ENCODE measurements at places on chromosomes 6 and 20. TPM values are rescaled to one million over a fixed set of nuclear protein-coding genes. Genes with fewer than 3 reads are reported as not detected.
A peak's percentile ranks its signal among the peaks of the same experiment; 100 is the strongest.

RFX6 gene
- polyA plus RNA-seq: not detected

DNA sequence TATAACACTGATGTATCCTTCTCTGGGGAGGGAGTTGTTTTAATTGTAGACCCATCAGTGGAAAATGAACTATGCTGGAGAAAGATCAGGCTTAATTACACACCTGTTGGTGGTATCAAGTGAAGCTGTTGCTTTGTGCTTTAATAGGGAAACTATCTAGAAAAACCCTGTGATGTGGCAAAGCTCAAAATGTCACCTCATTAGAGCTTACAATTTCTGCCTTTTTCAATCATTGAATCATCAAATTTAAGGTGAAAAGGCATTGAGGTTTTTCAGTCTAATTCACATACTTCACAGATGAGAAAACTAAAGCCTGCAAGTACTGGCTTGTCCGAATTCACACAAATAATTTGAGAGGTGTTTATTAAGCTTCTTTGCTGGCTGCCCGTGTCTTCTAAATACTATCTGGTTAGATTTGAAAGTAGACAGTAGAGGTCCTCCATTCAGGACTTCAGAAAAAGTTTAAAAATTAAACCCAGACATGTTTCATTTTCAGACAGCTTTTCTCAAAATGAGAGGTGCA, 143.3 kb upstream of the MAP3K7 start:
- no peak for DNase-seq

GJE1 gene
- not detected for polyA plus RNA-seq

DNA sequence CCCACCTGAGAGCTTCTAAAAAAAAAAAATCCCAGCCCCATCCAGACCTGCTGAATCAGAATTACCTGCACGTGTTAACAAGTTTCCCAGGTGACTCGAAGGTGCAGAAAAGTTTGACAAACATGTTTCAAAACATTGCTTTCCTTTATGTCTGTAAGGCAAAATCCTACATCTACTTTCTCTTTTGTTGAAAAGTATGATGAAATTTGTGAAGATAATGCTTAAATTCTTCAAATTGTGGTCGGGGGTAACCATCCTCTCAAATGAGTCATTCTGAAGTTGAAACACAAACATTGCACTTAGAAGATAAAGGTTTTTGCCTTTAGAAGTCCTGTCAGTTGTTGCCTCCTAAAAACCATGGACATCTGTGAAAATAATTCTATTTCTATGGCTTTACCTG, 429.7 kb downstream of the EPHA7 start:
- DNase-seq: no peak

GRCh38 chr6:22001396-22002027, 295.3 kb downstream of the PRL start:
- no peak for DNase-seq

- peak; percentile 82 for DNase-seq
These were observed 1.7 kb downstream of the SCML4 start for GRCh38 chr6:107822176-107823046.

- DNase-seq: no peak
These were observed 151.4 kb downstream of the CEBPB start for GRCh38 chr20:50341880-50342637.

GRCh38 chr20:64077876-64078551, 1.3 kb downstream of the RGS19 start:
- peak; percentile 62 for DNase-seq

CEP85L gene
- polyA plus RNA-seq: 31.1 TPM

DNA sequence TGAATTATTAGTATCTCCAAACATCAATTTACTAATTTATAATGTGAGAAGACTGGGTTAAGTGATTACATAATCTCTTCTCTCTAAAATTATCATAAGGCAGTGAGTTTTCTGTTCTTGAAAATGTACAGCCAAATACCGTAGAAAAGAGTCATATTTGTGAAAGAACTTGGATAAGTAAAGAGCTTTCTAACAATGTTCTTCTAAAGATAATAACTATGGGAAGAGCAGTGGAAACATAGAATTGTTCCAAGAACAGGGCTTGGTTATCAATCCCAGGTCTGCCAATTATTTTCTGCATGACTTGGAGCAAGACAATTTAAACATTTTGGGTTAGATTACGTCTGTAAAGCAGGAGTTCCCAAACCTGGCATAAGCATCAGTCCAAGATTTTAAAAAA, 198.1 kb upstream of the SGK1 start:
- DNase-seq: no peak

CD93 gene
- 0.20 TPM for polyA plus RNA-seq

SLC22A2 gene
- polyA plus RNA-seq: not detected

MTFR2 gene
- polyA plus RNA-seq: 0.13 TPM

PLA2G7 gene
- not detected for polyA plus RNA-seq

EEF1A2 gene
- not detected for polyA plus RNA-seq

DNA sequence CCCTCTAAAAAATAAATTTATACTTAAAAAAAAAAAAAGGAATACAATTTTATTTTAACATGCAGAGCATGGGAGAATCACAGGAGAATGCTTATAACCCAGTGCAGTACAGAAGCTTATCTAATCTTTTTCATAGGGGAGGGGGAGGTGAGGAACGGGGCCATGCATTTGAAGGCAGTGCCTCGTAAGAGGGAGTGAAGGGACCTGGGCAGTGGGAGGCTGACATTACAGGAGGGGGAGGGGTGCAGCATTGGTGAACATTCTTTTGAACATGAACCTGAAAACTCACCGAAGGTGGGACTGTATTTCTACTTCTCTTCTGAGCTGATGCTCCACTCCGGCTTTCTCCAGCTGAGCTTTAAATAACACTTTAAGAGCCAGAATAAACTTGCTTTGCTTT, 9.3 kb downstream of the AURKA start:
- no peak for DNase-seq

- no peak for DNase-seq
These were observed 67.2 kb downstream of the CEBPB start for GRCh38 chr20:50257860-50258259.

CDK19 gene
- polyA plus RNA-seq: 1.5 TPM

LIN28B gene
- not detected for polyA plus RNA-seq

XRN2 gene
- polyA plus RNA-seq: 77.3 TPM

PCNA gene
- 41.8 TPM for polyA plus RNA-seq

DNA sequence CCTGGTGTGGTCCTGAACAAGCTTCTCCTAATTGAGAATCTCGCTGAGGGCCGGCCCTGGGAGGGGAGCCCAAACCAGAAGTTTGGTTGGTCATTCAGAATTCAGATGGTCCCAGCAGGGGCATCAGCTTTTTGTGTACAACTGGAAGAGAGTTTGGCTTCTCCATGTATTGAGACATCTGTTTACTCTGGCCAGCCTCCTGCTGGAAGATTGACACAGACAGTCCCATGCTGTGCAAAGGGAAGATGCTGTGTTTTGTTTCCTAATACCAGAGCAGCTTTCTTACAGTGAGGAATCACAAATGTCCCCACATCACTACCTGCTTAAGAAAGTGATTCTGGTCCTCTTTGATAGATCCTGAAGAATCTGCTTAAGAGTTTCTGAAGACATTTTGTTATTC, 97.8 kb downstream of the PLEKHG1 start:
- no peak for DNase-seq

DNA sequence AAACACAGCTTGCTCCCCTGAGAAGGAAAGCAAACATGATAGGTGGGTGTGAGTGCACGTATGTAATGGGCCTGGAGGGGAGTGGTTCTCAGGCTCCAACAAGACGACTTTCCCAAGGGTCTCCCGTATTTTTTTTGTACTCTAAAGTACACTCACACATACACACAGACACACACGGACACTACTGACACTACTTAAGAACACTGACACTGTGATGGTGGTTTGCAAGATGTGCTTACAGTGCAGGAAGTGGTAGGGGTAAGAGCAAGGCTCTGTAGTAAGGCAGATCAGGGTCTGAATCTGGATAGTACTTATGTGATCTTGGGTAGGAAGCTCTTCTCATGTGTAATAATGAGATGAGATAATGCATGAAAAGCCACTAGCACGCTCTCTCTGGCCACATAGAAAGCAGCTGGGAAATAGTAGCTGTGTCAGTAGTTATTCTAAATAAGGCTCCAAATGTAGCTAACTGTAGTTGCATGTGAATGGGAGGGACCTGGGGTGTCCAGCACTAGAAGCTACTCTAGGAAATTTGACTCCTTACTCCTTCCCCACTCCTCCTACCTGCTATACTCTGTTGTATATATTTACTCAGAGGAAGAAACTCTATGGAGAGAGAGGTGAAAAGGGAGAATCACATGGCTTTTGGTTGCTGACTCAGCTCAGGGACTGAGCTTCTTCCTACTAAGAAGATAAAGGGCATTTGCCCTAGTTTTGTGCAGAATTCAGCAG, 8.4 kb upstream of the ZBTB24 start:
- DNase-seq: peak; percentile 13

GRCh38 chr6:158894193-158894592, 75.0 kb upstream of the EZR start:
- DNase-seq: no peak

GTF3C6 gene
- polyA plus RNA-seq: 98.5 TPM

PHF3 gene
- polyA plus RNA-seq: 28.9 TPM

DNA sequence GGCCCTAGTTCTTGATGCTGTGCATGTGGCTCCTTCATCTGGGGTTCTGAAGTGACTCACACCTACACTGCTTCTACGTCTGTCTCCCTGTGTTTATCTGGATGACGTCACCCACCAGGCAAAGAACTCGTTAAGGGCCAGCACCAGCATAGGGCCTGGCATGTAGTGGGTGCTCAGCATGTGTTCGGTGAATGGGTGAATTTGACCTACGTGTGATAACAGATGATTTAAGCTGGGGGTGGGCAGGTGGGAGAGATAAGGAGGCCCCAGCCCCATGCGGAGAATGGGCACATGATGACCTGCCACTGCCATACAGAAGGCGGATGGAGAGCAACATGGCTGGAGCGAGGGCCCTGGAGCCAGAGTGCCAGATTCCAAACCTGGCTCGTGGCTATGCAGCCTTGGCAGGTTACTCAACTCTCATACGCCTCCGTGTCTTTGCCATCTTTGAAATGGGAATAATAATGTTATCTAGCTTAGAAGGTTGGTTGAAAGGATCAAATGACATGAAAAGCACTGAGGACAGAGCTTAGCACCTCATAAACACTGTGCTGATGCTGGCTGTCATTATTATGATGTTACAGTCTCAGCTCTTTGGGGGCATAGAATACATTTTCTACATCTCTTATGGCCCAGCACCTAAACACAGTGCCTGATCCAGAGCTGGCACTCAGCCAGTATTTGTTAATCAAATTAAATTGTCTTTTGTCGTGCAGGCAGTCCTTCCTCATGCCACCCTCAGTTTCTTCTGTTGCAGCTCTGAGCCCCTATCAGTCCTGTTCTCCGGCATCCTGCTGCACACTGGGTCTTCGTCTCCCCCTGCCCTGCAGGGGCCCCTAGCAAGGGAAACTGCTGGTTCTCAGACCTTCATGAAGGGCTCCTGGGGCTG, 39.6 kb downstream of the VEGFA start:
- no peak for DNase-seq

DNA sequence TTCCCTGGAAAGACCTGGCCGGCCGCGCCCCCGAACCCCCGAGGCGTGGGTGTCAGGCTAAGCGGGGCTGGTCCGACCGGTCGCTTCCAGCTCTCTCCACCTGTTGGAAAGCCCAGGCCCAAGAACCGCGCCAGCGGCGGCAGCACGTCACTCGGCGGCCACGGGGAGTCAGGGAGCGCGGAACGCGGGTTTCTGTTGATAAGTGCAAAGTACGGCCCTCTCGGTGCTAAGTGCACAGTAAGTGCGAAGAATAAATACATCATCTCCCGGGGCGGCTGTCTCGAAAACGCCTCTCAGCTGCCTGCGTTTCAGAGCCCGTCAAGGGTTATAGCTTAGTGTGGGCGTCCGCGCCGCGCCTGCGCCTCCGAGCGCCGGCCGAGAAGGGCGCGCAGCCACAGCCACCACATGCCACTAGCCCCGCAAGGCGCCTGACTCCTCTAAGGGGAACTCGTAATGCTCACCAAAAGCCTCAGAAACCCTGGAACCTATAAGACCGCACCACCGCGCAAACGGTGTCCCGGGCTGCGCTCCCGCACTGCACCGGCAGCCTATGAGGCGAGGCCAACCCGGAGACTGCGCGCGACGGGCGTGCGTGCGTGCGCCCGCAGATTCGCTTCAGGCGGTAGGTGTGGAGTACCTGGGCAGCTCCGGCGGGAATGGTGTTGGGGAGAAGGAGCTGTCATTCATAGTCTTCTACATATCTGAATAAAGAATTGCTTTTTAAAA, 9.2 kb upstream of the TBX18 start:
- no peak for DNase-seq

CFAP61 gene
- polyA plus RNA-seq: not detected

DNA sequence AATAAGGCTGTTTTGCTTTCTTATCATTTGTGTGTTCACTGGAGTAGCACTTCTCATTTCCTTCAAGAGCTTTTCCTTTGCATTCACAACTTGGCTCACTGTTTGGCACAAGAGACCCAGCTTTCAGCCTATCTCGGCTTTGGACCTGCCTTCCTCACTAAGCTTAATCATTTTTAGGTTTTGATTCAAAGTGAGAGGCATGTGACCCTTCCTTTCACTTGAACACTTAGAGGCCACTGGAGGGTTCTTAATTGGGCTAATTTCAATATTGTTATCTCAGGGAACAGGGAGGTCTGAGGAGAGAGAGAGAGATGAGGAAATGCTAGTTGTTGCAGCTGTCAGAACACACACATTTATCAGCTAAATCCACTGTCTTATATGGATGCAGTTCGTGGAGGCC, 82.9 kb upstream of the SCAF8 start:
- no peak for DNase-seq

- no peak for DNase-seq
These were observed 301.5 kb downstream of the BMP7 start for GRCh38 chr20:56964901-56965300.
